Activated naive CD4-positive, alpha-beta T cell treated with anti-CD3 and anti-CD28 coated beads, Interleukin-2, amount 50 U/mL, for 16 hours (primary cell): ENCODE measurements at places on chromosomes 1 and 21.

- DNase-seq: no peak
Measured at GRCh38 chr1:233005156-233005555, 54.7 kb downstream of the NTPCR start.

DNA sequence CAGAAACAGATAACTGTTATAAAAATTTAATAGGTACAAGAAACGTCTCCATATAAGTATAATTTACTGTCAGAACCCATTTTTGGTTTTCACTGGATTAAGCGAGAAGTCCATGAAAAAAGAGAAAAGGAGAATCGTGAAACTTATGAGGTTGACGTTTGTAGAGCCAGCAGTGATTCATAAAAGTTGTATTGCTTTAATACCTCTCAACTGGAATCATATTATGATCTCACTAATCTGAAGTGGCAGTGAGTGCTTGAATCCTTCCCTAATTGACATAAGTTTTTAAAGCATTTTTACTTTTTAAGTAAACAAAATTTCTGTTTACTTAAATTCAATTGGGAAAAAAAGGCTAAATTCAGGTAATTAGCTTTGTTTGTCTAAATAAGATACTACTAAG lies 315.3 kb downstream of the TPR start:
- no peak for DNase-seq

DNA sequence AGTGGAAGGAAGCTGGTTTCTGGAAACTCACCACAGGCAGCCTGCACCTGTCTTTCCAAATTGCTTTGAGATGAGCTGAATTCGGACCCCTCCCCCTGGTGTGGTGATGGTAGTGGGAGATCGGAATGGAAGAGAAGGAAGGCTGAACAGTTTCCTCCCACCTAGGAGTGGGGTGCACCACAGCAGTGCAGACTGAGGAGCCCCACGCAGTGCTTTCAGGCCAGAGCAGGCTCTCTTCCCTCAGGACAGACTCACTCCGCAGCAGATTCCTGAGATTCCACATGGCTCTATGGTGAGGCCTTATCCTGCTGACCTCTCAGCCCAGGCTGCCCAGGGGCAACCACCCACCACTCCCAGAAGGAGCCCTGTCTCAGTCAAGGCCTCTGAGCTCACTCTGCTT lies 80.9 kb downstream of the ATP1A1 start:
- no peak for DNase-seq

GRCh38 chr1:227370533-227371254 lies 52.4 kb upstream of the CDC42BPA start:
- DNase-seq: no peak

GRCh38 chr1:100250264-100250663 lies 630 bp upstream of the DBT start:
- no peak for DNase-seq

- peak; percentile 65 for DNase-seq
Measured at GRCh38 chr1:52697795-52698674, at the start of gene COA7. Gene COA7, minus strand, starts transcription at chr1:52698347. Its CDS starts 21 bp downstream, at chr1:52698326.

DNA sequence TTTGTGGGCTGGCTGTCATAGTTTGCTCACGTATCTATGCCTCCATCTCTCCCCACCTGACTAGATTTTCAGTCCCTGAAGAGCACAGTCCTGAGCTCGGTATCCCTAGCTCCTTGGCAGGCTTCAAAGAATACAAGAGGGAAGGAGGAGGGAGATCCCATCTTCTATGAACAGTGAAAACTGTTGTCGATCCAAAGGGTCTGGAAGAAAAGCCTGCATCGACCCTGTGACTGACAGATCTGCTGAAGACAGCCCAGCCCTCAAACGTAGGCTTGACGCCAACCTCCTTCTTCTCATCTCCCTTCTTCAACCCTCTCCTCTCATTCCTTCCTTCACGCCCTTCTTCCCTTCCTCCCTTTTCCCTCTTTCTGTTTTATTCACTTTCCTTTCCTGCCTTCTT lies 13.3 kb upstream of the ADORA1 start:
- DNase-seq: no peak

GRCh38 chr1:111856411-111857185 lies 100.9 kb downstream of the DDX20 start:
- no peak for DNase-seq

DNA sequence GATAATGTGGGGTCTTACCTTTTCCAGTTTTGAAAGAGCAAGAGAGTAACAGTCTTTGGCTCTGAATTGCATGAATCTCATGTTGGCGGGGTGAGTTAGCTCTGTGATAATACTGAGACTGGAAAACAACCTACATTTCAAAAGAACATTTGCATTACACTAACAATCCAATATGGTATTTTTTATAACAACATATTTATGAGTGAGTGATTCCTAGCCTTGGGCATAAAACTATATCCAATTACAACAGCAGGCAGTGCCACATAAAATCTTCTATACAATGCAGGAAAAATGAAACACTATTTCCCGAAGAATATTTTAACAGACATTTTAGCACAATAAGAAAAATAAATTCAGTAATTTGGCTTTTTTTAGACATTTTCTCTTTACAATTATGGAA lies 303.0 kb downstream of the KCNT2 start:
- no peak for DNase-seq

- no peak for DNase-seq
Measured at GRCh38 chr1:116312681-116313069, 60.4 kb upstream of the ATP1A1 start.

- DNase-seq: no peak
Measured at GRCh38 chr21:29164323-29164942, 34.0 kb downstream of the MAP3K7CL start.

GRCh38 chr1:96291468-96291867 lies 430.1 kb upstream of the PTBP2 start:
- DNase-seq: no peak

- no peak for DNase-seq
Measured at GRCh38 chr1:217134857-217135568, 411.8 kb upstream of the ESRRG start.

DNA sequence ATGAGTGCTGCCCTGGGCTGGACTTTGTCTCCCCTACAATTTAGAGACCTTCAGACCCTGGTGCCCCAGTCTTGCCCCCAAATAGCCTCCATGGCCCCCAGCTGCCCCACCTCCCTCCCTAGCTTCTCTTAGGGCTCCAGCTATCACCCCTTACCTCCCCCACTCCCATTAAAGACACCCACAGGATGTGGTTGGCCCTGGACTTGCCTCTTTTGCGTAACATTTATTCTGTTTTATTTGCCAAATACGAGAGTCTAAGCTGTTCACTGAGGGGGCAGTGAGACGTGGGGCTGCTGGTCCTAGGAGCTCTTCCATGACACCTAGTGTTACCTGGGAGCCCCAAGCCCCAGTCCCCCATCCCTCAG lies 4.5 kb downstream of the ZC3H12A start:
- peak; percentile 24 for DNase-seq

DNA sequence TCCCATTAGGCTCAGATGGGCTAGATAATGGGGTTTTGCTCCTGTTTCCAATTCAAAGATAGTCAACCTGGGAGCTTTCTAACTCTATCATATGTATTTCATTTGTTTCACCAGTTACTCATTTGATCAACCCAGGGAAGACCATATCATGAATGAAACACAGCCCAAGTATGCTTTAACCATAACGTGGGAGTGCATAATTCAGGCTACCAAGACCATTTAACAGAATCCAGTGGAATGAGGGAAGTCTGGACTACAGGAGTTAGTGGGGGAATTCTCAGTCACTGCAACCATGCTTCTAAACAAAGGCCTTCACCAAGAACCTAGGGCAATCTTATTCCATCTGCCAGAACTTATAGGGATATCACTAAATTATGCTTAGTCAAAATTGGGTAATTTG lies 15.0 kb upstream of the SLC16A1 start:
- DNase-seq: no peak

- DNase-seq: no peak
Measured at GRCh38 chr1:215119056-215119455, 36.5 kb downstream of the KCNK2 start.

- DNase-seq: peak; percentile 62
Measured at GRCh38 chr1:93180723-93181613, at the start of gene CCDC18. Gene CCDC18, plus strand, starts transcription at chr1:93180724. Its CDS starts 2,638 bp downstream, at chr1:93183362.

DNA sequence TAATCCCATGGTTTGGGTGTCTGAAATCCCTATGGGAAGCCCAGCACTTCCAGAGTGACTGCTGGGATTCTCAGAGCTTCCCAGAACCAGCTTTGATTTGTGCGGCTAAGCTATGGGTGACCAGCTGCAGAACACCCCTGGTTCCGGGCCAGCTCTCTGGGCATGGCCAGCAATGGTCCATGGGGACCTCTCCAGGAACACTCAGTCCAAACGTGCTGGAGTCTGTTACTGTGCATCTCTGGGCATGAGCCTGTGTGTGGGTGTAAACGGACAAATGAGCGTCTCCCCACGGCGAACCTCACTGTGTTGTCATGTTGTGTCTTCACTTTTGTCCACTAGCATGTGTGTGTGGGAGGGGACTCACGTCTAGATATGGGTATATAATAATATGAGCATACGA lies 54.4 kb downstream of the MAB21L3 start:
- DNase-seq: no peak
